NCI-H1436 (cell line): ENCODE measurements at places on chromosomes 5 and 9.

- no peak for DNase-seq
Measured at GRCh38 chr5:125258615-125259014, 512.2 kb upstream of the ZNF608 start.

DNA sequence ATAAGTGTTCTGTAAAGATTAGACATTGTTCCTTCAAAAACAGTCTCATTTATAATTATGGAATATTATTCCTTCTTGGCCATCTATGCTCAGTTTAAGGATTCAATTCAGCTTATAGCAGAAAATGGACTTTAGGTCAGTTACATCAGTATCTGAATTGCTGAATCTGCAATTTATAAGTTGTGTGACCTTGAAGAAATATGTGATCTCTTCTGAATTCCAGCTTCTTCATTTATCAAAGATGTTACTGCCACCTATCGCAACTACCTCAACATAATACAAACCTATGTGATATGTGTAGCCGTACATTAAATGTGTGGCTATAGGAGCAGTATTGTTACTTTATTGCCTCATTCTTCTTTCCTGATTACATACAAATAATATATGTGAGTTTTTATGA, 118.2 kb downstream of the CDH12 start:
- DNase-seq: no peak

GRCh38 chr9:124552273-124552605, 45.0 kb upstream of the NR5A1 start:
- DNase-seq: no peak

DNA sequence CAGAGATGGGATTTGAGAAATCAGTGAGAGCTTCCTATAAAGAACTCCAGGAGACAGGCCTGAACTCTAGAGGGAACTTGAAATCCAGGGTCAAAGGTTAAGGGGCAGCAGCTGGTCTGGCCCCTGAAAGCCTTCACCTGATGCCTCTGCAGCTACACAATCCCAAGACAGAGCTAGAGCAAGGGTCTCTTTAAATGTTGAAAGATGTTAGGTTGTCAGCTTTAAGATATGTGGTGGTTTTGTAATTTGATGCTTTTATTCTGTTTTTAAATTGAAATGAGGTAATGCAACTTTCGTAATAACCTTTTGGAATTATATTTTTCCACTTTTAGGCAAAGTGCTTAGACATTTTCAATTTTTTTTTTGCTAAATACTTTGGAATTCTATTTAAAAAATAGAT, 2.4 kb downstream of the SOWAHA start:
- no peak for DNase-seq

DNA sequence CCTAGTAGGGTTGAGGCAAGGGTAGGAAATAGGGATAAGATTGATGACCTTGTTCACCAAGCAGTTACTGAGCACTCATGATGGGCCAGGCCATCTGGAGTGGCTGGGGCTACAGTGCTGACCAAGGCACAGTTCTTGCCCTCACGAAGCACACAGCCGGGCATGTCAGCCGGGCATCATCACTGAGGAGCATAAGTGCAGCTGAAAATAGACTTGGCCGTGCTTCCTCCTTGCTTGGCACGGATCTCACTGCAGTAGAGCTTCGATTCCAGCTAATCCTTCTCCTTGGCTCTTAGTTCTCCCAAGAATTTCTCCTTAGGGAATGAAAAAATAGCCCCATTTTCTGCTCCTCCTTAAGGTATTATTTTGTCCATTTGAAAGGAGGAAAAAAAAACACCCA, 116.6 kb downstream of the NMUR2 start:
- DNase-seq: no peak

GRCh38 chr5:165783024-165783423, 2277.6 kb downstream of the MAT2B start:
- DNase-seq: no peak

DNA sequence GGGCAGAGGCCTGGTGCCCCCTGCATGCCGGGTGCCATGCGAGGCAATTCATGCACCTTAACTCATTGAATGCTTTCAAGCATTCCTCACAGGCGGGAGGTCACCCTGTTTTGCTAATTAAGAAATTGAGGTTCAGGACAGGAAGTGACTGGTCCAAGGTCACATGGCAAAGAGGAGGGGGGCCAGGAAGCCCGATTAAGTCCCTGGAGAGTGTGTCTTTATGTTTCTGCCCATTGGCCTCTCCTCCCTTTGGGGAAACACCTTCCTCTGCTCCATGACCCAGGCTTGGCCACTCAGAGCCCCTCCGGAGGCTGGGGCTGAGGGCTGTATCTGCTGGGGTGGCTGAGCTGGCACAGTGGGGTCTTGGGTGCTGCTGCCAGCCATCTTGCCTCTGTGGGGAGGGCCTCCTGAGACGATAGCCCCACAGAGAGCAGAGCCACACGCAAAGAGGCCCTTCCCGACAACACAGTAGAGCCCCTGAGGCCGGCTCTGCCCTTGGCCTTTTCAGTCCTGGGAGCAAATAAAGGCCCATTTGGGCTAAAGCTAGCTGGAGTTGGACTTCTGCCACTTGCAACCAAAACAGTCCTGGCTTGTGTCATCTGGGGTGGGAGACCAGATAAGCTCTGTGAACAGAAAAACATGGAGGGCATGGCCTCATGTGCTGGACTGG, 90.8 kb upstream of the NEURL1B start:
- no peak for DNase-seq

DNA sequence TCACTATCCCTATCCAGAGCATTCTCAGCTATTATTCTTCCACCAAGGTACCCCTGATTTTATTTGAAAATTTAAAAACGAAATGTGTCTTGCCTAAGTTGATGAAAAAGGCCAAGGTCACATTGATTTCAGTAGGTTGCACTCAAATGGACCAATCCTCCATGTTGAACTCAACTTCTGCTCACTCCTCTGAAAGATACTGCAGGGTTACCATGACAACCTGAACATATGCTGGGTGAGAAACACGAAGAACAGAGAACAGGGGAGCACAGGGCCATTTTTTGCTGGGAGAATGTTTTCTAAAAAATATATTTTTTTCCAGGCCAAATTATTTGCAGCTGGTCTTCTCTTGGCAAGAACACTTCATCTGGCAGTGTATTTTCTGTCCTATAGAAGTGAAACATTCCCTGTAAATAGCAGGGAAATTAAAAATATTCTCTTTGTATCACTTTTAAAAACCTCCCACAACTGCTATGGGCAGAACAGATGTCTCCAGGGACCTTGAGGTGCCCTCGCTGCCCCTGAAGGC, 215.9 kb downstream of the NXNL2 start:
- DNase-seq: no peak

- DNase-seq: no peak
Measured at GRCh38 chr5:761059-761771, 23.3 kb downstream of the ZDHHC11B start.

DNA sequence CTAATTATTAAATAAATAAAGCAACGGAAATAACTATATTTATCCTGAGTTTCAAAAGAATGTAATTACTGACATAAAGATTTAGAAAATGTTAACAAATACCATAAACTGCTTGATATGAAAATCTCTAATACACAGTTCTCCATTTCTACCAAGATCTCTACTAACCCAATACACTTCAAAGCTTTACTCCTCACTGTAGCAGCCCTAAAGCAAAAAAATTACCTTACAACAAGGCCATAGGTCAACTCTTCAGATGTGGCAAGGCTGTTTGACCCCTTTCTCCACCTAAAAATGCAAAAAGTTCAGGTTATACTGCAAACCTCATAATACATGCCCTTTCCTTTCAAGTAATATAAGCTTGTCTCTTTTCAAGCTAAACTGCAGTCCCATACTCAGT, 96.7 kb downstream of the UGCG start:
- DNase-seq: no peak

DNA sequence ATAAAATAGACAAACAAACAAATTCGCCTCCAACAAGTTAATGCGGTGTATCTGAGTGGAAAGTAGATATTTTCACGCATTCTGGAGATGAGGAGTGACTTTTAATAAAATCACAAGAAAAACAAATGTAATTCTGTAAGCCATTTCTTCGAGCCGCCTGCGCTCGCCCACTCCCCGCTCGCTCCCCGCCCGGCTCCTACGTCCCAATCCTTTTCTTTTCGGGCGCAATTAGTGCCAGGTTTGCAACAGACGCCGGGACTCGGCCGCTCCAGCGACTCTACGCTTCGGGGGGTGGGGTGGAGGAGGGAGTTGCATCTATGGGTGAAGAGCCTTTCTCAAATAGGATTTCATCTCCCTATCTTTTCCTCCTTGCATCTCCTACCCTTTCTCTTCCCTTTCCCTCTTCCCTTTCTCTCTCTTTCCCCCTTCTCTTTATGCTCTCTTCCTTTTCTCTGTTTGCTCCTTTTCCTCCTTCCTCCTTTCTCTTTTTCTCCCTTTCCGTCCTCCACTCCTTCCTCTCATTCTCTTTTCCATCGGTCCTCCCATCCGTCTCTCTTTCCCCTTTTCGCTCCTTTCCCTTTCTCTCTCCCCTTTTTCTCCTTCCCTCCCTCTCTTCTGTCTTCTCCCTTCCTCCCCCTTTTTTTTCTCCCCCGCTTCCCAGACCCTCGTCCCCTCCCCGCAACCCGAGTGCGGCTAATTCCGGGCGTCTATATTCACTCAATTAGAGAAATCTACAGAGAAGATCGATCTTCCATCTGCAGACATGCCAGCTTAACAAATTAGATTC, 6.1 kb upstream of the OTP start:
- DNase-seq: peak; percentile 60

GRCh38 chr9:137556069-137556838, 4.6 kb downstream of the MRPL41 start:
- no peak for DNase-seq

DNA sequence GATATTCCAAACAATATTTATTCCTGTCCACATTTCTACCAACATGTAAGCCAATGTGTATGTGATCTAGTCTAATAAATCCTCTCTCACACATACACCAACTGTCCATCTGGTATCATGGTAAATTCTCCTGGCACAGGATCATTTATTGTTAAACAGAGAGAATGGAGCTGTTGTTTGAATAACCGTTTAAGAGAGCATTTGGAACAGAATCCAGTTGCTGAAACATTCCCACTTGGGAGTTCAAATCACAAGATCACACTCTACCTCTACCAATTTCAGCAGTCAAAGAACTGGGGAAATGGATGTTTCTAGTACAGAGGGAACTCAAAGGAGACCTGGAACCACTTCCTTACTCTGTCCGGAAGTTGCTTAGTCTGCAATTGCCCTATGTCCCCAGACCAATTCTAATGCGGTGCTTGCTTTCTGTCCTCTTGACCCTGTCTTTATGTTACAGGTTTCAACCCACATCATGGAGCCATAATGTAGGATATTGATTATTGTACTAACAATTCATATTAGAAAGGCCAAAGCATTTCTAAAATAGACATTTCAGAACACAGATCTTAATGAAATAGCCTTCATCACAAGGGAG, 488.4 kb downstream of the SEMA5A start:
- no peak for DNase-seq

- DNase-seq: no peak
Measured at GRCh38 chr9:97845130-97845529, 7.9 kb upstream of the FOXE1 start.

GRCh38 chr5:10913841-10914240, 152.8 kb upstream of the DAP start:
- no peak for DNase-seq

DNA sequence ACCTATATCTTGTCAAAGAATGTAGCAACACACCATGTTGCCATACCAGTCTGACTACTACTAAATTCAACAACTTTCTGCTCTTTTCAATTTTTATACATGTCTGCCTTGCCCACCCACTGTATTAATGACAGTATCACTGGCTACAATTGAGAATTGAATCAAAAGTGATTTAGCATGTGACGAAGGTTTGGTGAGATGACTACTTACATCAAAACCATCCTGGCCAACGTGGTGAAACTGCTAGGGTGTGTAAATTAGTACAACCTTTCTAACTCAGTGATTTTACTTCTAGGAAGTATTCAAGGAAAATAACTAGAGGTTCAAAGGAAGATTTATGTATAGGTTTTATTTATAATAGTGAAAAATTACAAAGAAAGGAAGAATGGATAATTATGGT, 109.8 kb downstream of the UNC13B start:
- DNase-seq: no peak

DNA sequence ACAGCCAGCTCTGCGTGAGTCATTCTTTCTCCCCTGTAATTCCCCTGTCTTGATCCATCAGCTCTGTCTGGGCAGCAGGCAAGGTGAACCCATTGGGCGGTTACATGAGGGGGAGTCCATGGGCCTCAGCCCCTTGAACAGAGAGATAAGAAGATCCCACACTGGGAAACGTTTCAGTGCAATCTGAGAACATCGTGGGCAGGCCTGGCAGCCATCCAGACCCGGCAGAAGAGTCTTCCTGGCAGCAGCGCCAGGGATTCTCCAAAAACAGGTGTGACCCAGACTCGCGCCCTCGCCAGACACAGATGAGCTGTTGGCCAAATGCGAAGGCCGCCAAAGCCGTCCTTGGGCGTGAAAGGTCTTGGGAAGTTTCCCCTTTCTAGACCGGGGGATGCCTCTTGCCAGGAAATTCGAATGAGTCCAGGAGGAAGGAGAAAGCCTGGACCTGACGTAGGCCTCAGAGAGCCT, 6.4 kb upstream of the SLC12A7 start:
- DNase-seq: peak; percentile 12

GRCh38 chr5:9953691-9954090, 296.0 kb downstream of the ATPSCKMT start:
- no peak for DNase-seq
